Fibroblast of skin of right quadriceps (primary cell): ENCODE measurements at places on chromosomes 7 and 10.
A peak's percentile ranks its signal among the peaks of the same experiment; 100 is the strongest.

- DNase-seq: no peak
Measured at GRCh38 chr7:134474828-134475227, 15.9 kb upstream of the AKR1B1 start.

GRCh38 chr10:102299873-102300272 lies 54.5 kb downstream of the GBF1 start:
- DNase-seq: peak; percentile 44

DNA sequence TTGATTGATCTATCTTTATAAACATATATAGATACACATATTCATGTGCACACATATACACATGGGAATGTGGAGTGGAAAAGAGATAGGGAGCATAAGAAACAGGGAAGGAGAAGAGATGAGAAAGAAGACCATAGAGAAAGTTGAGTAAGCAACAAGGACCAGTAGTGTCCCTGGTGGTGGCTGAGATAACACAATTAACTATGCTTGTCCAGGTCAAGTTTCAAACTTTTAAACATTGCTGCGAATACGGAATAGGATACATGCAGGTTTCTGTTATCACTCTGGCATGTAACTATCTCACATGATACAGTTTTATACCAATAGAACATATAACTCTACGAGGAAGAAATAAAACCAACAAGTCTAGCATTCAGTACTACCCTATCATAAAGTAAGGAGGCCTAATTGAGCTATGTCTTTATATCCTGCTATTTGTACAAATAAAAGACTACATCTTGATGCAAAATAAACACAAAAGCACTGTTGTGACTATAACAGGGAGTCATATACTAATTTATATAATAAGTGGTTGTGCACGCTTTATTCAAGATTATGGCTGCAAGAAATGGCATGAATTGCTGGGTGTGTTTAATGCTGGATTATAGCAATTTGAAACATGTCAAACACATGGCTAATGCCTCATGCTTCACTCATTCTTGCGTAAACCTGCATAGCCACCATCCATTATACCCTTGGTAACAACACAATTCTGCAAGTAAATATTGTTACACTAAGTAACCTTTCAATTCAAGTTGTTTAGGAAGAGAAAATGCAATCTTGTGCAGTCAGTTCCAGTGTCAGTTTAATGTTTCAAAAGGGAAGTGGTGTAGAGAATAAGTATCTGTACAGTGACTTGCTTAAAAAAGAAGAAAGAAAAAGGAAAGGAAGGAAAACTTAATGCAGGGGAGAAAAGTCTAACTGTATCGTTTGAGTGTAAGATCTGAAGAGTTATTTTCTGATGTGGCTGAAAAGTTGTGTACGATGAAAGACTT lies 8.2 kb downstream of the FOXP2 start:
- DNase-seq: no peak

DNA sequence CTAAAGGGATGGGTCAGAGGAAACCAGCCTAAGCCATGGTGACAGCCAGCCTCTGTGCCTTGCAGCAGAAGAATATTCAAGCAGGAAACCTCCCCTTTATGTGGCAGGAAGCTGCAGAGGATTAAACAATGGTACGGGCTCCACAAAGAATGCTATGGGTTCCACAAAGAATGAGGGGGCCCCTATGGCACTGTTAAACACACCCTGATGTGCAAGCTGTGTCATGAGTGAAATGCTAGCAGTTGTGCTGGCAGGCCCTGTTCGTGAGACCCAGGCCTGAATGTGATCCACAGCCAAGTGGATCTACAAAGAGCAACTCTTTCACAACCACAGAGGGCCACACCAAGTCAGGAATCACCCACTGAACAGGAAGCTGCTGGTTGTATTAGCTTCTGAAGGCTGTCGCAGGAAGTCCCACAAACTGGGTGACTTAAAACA lies 68.9 kb downstream of the MYOF start:
- peak; percentile 20 for DNase-seq

DNA sequence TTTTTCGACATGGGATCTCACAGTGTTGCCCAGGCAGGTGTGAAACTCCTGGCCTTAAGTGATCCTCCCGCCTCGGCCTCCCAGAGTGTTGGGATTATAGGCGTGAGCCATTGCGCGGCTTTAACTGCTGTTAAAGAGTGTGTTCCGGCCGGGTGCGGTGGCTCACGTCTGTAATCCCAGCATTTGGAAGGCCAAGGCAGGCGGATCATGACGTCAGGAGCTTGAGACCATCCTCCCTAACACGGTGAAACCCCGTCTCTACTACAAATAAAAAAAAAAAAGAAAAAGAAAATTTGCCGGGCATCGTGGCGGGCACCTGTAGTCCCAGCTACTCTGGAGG lies 1.1 kb downstream of the RABGEF1 start:
- DNase-seq: peak; percentile 42
